ENCODE measurements at places on chromosomes 7 and 10. TPM values are rescaled to one million over a fixed set of nuclear protein-coding genes. Genes with fewer than 3 reads are reported as not detected.

MSMB gene
- total RNA-seq: not detected

GIMAP2 gene
- total RNA-seq: 22.0 TPM

DNA sequence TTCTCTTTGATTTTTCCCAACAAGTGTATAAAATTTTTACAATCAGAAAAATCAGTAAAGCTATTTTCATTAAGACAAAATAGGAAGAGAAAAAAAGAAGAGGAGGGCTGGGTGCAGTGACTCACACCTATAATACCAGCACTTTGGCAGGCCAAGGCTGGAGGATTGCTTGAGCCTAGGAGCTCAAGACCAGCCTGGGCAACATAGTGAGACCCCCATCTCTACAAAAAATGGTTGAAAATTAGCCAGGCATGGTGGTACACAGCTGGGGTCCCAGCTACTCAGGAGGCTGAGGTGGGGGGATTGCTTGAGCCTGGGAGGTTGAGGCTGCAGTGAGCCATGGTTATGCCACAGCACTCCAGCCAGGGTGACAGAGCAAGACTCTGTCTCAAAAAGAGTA lies 172.3 kb downstream of the AKR1D1 start:
- DNase-seq: no peak

DNA sequence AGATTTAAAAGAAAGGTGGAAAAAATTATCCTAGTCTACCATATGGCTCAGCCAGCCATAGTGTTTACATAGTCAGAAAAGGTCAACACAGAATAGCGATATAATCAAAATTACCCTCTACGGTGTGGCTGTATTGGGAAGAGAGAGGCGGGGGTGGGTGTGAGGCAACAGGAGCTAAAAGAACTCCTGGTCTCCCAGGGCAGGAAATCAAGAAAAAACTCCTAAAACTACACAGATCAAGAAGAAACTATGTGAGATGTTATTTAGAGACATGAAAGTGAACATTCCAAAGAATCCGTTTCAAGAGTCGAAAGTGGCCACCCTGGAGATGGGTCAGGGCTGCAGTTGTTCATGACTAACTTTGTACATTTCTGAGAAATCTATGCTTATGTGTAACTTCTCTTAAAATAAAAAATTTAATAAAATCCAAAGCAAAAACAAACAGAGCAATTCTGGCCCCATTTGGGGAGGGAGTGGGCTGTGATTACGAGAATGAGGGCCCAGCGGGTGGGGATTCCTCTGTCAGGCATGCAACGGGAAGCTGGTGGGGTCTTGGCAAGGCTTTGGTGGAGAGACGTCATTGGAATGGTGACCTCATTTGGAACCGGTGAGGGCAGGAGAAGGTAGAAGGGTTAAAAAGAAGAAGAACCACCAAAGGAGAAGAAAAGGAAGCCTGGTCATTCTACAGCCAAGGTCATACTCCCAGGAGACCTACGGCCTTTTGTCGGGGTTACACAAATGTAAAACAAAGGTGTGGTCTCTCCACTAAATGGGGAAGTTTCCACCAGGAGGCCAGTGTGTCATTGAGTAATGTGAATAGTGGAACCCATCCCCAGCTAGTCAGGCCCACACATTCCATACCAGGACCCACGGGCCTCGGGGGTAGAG lies 71.2 kb upstream of the DUSP5 start:
- DNase-seq: no peak

DNA sequence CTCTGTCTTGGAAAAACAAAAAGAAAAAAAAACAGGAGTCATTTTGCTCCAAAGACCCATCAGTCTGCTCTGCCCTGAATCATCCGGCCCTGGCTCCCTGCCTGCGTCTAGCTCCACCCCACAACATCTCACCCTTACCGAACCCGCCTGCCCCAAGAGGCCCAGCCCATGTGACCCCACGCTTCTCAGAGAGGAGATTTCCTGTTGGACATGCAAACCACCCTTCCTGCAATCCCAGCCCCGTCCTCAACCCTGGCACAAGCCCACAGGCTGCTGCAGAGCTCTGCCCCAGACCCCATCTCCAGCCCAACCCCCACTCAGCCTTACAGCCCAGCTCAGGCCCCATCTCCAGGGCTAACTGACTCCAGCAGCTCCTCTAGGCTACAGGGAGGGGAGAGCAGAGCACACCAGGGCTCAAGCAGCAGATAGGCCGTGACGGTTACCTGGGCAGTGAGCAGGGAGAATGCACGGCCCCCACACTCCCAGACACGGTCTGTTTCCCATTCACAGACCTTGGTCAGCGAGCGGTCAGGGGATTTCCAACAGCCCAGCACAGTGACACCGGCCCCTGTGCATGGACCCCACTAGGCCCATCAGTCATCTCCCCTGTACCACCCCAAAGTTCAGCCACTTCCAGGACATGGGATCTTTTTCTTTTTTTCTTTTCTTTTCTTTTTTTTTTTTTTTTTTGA lies 69.9 kb upstream of the GTF2I start:
- peak; percentile 90 for DNase-seq

- no peak for DNase-seq
Measured at GRCh38 chr7:141697211-141697871, 4.6 kb downstream of the DENND11 start.

DNA sequence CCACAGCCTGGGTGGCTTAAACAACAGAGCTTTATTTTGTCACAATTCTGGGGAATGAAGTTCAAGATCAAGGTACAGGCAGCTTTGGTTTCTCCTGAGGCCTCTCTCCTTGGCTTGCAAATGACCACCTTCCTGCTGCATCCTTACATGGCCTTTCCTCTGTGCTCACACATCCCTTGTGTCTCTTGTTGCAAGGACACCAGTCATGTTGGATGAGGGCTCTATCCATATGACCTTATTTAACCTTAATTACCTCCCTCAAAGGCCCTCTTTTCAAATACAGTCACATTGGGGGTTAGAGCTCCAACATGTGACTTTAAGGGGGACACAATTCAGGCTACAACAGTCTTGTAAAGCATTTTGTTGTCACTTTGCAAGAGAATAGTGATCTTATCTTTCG lies 65.0 kb upstream of the PLXNA4 start:
- no peak for DNase-seq

DNA sequence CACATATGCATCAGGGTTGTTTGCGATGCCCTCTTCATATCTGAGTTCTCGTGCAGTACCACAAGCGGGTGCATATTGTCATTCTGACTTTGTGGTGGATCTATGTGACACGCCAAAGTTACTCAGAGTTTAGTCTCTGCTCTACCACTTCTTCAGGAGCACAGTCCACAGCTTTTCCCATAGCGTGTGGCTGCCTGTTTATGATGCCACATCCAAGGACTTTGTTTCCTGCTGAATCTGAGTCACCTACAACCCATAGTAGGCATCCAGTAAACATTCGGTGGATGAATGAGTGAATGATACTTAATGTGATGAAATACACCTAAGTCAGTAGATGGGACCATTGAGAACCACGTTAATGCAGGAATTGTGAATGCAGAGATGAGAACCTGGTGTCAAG lies 15.0 kb downstream of the ADRA2A start:
- DNase-seq: no peak

PLAC9 gene
- total RNA-seq: 199 TPM

GRCh38 chr7:77661816-77662215 lies 34.4 kb upstream of the RSBN1L start:
- DNase-seq: no peak

DNA sequence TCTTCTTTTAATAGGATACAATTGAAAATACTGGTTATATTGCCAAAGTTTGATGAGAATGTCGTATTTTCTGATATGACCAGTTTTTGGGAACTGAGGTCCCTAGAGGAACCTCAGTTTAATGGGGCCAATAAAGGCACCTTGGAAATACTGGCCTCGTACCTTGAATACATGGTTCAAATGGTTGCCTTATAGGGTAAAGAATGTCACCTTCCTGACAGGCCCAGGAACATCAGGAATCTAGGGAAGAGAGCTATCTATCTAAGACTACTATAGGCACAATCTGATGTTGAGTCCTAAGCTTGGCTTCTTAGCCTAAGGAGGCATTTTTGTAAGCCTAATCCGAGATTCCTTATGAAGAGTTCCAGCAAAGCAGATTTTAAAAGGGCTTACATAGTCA lies 9.3 kb downstream of the SHTN1 start:
- no peak for DNase-seq

- DNase-seq: no peak
Measured at GRCh38 chr10:14370894-14371293, 40.2 kb upstream of the FRMD4A start.

GRCh38 chr7:29922921-29923700 lies 66.5 kb downstream of the SCRN1 start:
- no peak for DNase-seq

DNA sequence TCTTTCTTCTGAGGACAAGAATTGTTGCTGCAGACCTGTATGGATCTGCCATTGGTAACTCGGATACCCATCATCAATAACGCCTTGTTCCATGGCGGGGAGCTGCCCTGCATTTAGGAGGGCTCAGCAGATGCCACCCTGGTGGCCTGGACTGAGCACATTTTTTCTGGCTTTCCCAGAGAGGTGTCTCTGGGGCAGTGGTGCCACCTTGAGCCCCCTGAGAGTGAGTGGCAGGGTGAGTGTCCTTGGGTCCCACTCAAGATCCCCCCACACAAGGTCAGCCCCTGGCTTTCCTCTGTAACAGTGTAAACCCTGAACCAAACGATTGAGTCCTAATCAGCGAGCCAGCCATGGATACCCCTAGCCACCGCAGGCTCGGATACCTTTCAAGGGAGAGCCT lies 258.6 kb downstream of the GLRX3 start:
- no peak for DNase-seq

DPCD gene
- 28.5 TPM for total RNA-seq

- no peak for DNase-seq
Measured at GRCh38 chr7:22238354-22239311, 118.3 kb downstream of the RAPGEF5 start.

DNA sequence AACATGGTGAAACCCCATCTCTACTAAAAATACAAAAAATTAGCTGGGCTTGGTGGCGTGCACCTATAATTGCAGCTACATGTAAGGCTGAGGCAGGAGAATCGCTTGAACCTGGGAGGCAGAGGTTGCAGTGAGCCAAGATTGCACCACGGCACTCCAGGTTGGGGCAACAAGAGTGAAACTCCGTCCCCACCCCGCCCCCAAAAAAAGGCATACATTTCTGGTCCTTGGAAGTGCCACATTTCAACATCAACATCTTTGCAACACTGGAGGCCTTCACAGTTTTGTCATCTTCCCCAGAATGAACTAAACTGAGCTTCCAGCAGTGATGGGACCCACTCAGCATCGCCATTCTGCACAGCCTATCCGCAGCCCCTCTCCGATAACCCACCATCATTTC lies 36.6 kb downstream of the FAM53B start:
- no peak for DNase-seq

GRCh38 chr10:82319562-82319961 lies 444.6 kb downstream of the NRG3 start:
- no peak for DNase-seq

UNC5B gene
- 6.3 TPM for total RNA-seq

- DNase-seq: peak; percentile 72
Measured at GRCh38 chr10:100998991-100999741, 442 bp upstream of the LZTS2 start.

ERVW-1 gene
- not detected for total RNA-seq

DNA sequence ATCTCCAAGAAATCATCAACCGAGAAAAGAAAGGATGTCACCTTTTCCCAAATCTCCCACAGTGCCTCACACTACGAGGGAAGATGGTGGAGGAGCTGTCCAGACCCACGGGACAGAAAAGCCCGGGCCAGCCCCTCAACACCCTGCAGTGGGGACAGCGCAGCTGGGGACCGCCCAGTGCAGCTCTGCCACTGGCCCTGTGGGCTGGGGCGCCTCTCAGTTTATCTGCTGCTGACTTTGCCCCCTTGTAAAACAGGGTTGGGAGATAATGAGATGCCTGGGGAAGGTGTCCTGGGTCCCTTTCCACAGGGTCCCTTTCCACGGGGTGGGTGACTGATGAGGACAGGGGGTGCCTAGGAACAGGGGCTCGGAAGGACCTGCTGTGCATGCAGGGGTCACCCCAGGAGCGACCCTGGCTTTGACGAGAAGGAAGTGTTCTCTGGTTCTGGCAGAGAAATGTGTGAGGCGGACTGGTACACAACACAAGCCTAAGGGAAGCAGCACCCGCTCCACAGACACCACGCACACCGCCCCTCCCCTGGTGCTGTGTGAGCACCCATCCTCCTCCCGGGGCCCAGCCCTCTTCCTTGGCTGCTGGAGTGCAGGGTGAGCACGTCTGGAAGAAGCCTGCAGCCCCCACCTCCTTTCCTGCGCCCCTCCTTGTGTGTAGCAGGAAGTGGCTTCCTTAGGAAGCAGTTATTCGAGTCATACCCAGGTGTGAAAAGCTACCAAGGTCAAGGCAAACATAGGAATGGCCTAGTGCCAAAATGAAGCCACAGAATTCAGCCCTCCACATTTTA lies 339.9 kb downstream of the DNAJB6 start:
- DNase-seq: no peak

DNA sequence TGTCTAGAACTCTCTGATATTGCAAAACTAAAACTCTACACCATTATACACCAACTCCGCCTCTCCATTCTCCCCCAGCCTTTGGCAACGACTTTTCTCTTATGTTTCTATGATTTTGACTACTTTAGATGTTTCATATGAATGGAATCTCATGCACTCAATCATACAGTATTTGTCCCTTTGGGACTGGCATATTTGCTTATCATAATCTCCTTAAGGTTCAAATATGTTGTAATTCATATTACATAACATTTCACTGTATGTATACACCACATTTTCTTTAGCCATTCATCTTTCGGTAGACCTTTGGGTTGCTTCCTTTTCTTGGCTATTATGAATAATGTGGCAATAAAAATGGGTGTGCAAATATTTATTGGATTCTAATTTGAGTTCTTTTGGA lies 164.4 kb downstream of the ARL4A start:
- DNase-seq: no peak

- peak; percentile 74 for DNase-seq
Measured at GRCh38 chr10:121188005-121188404, 336.8 kb downstream of the WDR11 start.

CYP2E1 gene
- total RNA-seq: 1.3 TPM

MLLT10 gene
- 40.6 TPM for total RNA-seq

OR2A42 gene
- not detected for total RNA-seq

- no peak for DNase-seq
Measured at GRCh38 chr7:7768977-7769709, 50.7 kb upstream of the RPA3 start.

GRCh38 chr10:80462299-80462980 lies 8.3 kb downstream of the TSPAN14 start:
- peak; percentile 81 for DNase-seq

- no peak for DNase-seq
Measured at GRCh38 chr7:33904681-33905388, 504 bp upstream of the BMPER start.

DNA sequence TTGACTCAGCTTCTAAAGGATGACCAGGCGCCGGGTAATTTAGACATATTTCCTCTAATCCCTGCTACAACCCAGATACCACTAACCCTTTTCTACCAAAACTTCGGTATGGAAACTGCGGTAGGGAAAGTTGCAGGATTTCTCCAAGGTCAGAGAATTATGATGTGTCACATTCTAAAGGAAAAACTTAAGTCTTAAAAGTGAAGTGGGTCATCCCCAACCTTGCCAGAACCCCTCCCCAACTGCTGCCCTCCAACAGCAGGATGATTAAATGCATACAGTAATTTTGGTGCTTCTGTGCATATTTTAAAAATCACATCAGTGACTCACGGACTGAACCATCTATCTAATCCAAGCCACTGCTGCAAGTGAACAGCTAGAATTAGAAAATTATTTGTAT lies 52.7 kb downstream of the GRB10 start:
- DNase-seq: no peak

GRCh38 chr10:118467200-118467599 lies 125.1 kb upstream of the FAM204A start:
- no peak for DNase-seq

RBP3 gene
- not detected for total RNA-seq

- DNase-seq: no peak
Measured at GRCh38 chr7:51827631-51828030, 511.0 kb upstream of the COBL start.

GRCh38 chr10:60985951-60986350 lies 42.0 kb upstream of the RHOBTB1 start:
- DNase-seq: no peak
